ENCODE measurements at places on chromosomes 11 and 22.

GRCh38 chr11:26321516-26321915 is 10.4 kb upstream of the ANO3 start:
- no peak for ATAC-seq

GRCh38 chr11:2443881-2444820 is at the start of gene TRPM5:
Gene TRPM5, minus strand, starts transcription at chr11:2444514. Its CDS starts 21,478 bp downstream, at chr11:2423036.
- peak; percentile 22 for ATAC-seq

GRCh38 chr11:63146581-63146980 is 2.6 kb upstream of the SLC22A24 start:
- ATAC-seq = no peak

DNA sequence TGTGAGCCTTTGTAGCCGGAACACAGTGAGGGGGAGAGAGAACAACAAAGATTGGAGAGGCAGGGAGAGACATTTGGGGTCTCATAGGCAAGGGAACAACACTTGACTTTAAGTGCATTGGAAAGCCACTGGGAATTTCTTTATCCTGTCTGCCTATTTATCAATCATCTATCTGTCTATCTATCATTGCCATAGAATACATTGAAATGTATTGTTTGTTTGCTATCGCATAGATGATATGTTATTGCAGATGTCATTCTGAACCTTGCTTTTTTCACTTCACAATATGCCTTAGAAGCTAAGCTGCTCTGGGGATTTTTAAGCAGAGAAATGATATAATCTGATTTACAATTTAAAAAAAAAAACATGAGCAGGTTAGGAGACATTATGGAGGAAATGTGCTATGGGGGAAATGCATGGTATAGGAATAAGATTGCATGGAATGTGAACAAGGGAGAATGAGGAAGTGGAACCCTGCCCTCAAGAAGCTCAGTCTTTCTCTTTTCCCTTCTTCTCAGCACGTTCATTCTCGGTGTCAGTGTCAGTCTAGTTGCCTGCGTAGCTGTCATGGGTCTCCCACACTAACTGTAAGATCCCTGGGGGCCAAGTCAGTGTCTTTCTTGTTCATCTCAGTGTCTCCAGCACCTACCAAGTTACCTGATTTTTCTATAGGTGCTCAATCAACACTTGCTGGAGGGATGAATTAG is 158.7 kb upstream of the ARHGAP20 start:
- ATAC-seq = no peak

- no peak for ATAC-seq
These were observed 12.7 kb downstream of the DGKZ start for GRCh38 chr11:46359953-46360352.

DNA sequence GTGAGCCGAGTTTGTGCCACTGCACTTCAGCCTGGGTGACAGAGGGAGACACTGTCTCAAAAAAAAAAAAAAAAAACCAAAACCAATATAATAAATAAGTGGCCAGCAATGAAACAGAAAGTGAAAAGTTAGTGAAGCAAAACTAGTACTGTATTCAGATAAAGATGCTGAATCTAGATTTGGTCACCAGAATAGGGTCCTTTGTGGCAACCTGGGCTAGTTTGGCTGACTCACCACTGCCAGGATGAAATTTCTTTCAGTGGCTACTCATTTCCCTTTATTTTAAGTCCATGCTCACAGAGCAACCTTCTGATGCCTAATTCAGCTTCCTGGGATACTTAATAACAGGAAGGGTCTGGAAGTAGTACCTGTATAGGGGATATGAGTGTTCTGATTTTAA is 26.0 kb downstream of the LIMK2 start:
- no peak for ATAC-seq

DNA sequence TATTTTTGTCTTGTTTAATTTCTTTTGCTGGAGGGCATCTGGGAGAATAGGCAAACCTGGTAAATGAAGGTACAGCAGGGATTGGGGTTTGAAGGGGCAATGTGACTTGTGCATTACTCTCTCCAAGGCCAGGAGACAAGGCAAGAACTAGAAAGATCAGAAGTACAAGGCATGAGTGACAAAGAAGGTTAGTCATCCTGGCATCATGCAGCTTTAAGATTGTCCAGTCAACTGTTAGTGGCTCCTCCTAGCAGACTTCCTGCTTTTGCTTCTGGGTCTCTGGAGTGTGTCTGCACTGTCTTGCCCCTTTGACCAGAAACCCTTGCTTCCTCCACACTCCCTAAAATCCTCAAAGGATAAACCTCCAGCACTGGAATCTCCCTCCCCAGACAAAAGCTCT is 27.2 kb upstream of the GLYATL1 start:
- ATAC-seq = peak; percentile 78

- no peak for ATAC-seq
These were observed 22.0 kb upstream of the MS4A6A start for GRCh38 chr11:60204922-60205321.

GRCh38 chr11:100719809-100720221 is 32.7 kb downstream of the ARHGAP42 start:
- peak; percentile 66 for ATAC-seq

DNA sequence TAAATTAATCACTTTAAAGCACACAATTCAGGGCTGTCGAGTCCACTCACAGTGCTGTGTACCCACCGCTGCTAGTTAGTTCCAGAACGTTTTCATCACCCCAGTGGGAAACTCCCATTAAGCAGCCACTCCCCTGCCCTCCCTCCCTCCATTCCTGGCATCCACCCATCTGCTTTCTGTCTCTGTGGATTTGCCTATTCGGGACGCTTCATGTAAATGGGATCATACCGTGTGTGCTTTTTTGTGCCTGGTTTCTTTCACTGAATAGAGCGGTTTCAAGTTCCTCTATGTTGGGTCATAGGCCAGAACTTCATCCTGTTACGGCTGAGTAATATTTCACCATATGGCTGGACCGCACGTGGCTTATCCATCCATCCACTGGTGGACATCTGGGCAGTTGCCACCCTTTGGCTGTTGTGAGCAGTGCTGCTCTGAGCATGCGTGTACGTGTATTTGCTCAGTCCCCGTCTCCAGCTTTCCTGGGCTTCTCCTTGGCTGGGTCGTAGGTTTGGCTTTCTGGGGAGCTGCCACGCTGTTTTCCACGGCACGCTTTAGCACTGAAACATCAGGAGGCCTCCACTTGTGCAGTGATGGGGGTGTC is 30.1 kb downstream of the ARHGAP8 start:
- no peak for ATAC-seq

DNA sequence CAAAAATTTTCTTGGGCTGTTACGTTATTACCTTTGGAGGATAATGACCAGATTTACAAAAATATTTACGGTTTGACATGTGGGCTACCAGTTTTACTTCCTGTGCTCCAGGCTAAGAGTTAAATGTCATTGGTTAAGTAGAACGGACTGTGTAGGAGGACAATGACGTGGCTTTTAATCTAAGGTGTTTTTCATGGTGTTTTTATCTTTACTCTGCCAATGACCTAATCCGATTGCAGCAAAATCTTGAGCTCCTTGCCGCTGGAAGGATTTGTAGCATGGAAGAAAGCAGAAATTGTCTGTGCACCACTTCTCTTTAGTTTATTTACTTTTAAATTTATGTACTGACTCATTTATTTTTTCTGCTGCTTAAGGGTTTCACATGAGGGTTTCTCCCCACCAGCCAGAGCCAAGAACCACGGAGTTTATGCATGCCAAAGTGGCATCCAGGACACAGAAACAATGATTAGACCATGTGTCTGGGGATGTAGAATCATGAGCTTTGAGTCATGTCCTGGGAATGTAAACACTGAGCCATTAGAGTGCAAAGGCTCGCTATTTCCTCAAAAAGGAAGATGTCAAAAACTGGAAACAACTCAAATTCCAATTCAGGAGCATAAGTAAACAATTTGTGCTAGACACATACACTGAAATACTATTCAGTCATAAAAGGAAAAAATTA is 1.9 kb upstream of the CARD16 start:
- peak; percentile 67 for ATAC-seq

- no peak for ATAC-seq
These were observed 157.3 kb upstream of the CTSC start for GRCh38 chr11:88494848-88495247.

DNA sequence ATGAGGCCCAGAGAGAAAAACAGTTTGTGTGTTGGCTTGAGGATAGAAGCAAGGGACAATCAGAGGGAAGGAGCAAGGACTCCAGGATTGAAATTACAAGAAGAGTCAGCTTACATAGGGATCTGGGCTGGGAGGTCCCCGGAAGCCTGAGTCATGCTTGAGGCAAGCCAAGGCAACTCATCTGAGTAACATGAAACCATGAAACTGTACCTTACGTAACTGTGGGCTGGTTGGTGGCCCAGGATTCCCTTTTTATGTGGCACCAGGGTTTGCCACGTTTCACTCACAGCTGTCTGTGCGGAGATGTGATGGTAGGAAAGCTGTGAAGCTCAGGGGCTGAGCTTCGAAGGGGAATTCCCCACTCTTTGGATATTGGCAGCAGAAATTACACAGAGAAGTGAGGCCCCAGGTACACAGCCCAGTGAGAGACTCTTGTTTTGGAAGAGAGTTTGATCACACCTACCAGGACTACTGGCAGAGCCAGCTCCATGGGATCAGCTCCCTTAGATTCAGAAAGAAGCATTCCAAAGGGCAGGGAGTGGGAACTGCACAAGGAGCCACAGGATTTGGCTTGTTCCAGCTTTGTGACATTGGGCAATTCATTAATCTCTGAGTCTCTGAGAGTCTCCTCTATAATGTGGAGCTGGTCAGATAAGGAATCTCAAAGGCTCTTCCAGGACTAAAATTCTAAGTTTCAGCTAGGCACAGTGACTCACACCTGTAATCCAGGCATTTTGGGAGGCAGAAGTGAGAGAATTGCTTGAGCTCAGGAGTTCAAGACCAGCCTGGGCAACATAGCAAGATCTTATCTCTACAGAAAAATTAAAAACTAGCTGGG is 7.8 kb downstream of the SLC5A1 start:
- ATAC-seq = peak; percentile 97

DNA sequence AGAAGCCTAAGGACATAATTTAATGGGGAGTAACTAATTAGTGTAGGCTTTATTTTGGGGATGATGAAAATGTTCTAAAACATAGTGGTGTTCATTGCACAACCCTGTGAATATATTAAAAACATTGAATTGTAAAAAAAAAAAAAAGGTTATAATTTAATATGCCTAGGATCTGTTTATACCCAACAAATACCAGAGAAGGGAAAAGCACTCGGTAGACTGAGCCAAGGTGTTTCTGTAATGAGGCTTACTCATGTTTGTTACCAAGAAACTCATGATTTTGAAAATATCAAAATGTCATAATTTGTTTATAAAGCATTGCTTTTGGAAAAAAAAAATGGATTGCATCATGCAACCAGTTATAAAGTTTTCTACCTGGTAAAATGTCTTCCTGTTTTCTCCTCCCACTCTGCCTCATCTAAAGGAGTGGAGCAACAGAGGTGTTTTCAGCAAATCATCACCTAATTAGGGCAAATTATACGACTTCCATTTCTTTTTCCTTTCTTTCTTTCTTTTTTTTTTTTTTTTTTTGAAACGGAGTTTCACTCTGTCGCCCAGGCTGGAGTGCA is 14.2 kb upstream of the EIF3M start:
- ATAC-seq = no peak

DNA sequence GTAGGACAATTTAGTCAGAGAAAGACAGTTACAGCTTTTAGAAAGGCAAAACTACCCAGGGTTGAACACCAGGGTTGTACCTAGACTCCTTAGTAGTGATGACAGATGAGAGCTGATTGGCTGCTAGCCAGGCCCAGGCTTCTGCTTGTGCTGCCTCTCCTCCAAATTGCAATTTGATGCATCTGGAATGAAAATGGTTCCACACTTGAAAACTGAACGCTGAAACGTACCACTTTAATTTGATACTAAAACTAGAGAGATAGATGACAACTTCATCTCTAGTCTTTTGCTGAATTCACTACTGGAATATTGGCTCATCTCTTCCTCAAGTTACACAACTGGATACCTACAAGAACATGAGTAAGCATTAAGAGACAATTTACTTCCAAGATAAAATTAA is 19.2 kb upstream of the FNBP4 start:
- no peak for ATAC-seq

DNA sequence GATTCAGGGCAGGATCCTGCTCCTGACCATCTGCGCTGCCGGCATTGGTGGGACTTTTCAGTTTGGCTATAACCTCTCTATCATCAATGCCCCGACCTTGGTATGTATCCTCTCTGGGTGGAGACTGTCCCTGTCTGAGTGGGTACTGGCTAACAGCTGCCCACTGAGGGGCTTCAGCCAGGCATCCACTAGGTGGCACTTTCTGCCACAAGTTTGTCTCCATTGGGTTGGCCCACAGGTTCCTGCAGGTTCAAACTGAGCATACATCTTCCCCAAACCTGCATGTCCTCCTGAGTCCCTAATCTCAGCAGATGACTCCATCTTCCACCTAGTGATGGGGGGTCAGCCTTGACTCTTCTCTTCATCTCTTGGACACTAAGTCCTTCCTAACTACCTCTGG is 4.4 kb downstream of the SLC2A11 start:
- no peak for ATAC-seq

DNA sequence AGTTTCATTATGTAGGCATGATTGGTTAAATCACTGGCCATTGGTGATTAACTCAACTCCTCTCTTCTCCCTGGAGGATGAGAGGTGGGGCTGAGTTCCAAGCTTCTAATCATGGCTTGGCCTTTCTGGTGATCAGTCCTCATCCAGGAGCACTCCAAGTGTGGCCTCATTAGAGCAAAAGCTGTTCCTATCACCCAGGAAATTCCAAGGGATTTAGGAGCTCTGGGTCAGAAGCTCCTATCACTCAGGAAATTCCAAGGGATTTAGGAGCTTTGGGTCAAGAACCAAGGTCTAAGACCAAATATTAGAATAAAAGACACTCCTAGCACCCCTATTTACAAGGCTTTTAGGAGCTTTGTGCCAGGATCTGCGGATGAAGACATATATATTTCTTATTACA is 168.0 kb upstream of the BDNF start:
- no peak for ATAC-seq

DNA sequence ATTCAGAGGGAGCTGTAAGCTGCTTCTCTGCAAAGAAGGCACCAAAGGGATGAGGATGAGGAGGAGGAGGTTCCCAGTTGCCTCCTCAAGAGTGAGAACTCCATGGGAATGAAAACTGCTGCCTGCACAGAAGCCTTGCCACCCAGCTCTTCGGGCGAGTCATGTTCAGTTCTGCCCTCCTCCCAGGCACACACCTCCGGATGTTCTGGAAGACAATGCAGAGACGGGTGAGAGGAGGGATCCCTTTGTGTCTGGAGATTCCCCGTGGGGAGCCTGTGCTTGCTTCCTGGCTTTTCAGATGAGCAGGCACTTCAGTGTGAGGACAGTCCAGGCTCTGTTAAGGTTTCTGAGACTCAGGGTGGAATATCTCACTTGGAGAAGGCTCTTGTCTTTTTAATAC is 295.6 kb downstream of the DDX10 start:
- peak; percentile 33 for ATAC-seq

- ATAC-seq = no peak
These were observed 24.2 kb upstream of the TMPRSS4 start for GRCh38 chr11:118052581-118053206.

GRCh38 chr11:38950867-38951266 is 2352.8 kb upstream of the RAG2 start:
- ATAC-seq = no peak

- ATAC-seq = peak; percentile 52
These were observed 3.3 kb downstream of the SCGB1D2 start for GRCh38 chr11:62245271-62245753.

GRCh38 chr11:57762235-57762861 is 746 bp downstream of the CTNND1 start:
- peak; percentile 24 for ATAC-seq

- ATAC-seq = no peak
These were observed 1.6 kb downstream of the P2RY2 start for GRCh38 chr11:73219396-73220285.

Data from esophagus mucosa (tissue), 1 donor.